ENCODE measurements at places on chromosomes 5 and 9. TPM values are rescaled to one million over a fixed set of nuclear protein-coding genes. Genes with fewer than 3 reads are reported as not detected.

Gene CYLC2
- total RNA-seq, result not detected

GRCh38 chr5:88758184-88758583 is 124.8 kb downstream of the MEF2C start:
- H3K27me3 ChIP-seq, result no peaks in the 10 kb centered on the region
- DNase-seq, result no peak
- no peaks in the 10 kb centered on the region for H3K36me3 ChIP-seq

DNA sequence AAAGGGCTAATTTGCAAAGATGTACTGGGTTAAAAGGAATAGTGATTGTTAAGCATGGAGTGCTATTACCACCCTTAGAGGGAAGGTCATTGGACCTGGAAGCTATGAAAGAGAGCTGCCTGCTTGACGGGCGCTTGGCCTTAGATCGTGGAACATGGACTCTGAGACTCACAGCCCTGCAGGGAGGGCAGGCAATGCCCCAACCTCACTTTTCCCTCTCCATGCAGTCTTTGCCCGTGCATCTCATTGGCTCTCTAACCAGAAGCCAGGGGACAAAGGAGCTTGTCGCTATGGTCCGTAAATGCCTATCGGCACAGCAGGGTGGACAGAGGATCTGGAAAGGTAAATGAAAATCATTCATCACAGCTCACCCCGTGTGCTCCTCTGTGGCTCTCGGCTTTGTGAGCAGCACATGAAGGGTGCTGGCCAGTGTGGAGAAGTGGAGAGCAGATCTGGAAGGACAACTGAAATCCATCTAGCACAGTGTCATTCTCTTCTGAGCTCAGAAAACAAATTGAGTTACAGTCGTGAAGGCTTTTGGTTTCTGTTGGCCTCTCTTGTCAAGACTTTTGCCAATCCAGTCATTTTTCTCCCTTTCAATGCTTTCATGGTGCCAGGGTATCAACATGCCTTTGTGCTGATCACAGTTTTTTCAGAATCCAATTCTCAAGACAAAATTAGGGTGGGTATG is 186.2 kb downstream of the SNX18 start:
- H3K27me3 ChIP-seq, result no peaks in the 10 kb centered on the region
- peaks cover 9% of the 10 kb centered on the region for H3K4me1 ChIP-seq
- no peak overlapping the region for H3K4me3 ChIP-seq
- H3K27ac ChIP-seq, result no peak overlapping the region

- no peaks in the 10 kb centered on the region for H3K4me1 ChIP-seq
- no peak for DNase-seq
- H3K36me3 ChIP-seq, result no peaks in the 10 kb centered on the region
- H3K4me3 ChIP-seq, result no peak overlapping the region
- H3K27ac ChIP-seq, result no peak overlapping the region
- no peaks in the 10 kb centered on the region for H3K27me3 ChIP-seq
Observed at GRCh38 chr5:157454273-157454672, 5.7 kb upstream of the NIPAL4 start.

- DNase-seq, result no peak
- no peaks in the 10 kb centered on the region for H3K36me3 ChIP-seq
- no peak overlapping the region for H3K27ac ChIP-seq
- H3K4me1 ChIP-seq, result peaks cover 7% of the 10 kb centered on the region
- H3K27me3 ChIP-seq, result no peaks in the 10 kb centered on the region
- H3K4me3 ChIP-seq, result no peak overlapping the region
Observed at GRCh38 chr9:132008855-132009812, 70.5 kb downstream of the MED27 start.

Measured in liver (tissue), 10 donors.